ENCODE measurements at places on chromosomes 7 and 10.

DNA sequence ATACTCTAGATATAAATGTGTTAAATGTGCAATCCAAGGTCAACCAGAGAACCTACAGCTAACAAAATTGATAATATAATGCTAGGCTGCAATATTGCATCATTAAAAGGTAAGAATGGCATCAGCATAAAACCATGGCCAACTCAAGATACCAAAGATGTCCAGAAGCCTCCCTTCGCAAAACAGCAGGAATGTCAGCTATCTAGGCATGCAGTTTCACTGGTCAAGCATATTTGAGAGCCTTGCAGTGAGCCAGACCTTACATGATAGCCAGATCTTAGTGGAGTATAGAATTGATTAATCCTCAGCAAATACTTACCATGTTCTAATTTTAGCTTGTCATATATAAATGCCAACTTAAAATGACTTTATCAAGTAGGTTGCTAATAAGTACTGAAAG is 138.8 kb downstream of the ZEB1 start:
- no peak for DNase-seq

GRCh38 chr10:86346799-86347665 is 19.6 kb downstream of the GRID1 start:
- no peak for DNase-seq

GRCh38 chr10:34506786-34507185 is 308.3 kb downstream of the PARD3 start:
- DNase-seq: no peak

- no peak for DNase-seq
These were observed 7.0 kb upstream of the SERPINE1 start for GRCh38 chr7:101119876-101120275.

- DNase-seq: no peak
These were observed 273.9 kb downstream of the PAXIP1 start for GRCh38 chr7:154729056-154729455.

GRCh38 chr7:142739923-142740492 is 9.3 kb upstream of the PRSS1 start:
- peak; percentile 63 for DNase-seq

- DNase-seq: no peak
These were observed 12.0 kb downstream of the SFTPD start for GRCh38 chr10:79936625-79937615.

GRCh38 chr10:97999066-97999922 is 31.1 kb downstream of the CRTAC1 start:
- DNase-seq: no peak

GRCh38 chr10:70335246-70335613 is 47.2 kb downstream of the LRRC20 start:
- no peak for DNase-seq

DNA sequence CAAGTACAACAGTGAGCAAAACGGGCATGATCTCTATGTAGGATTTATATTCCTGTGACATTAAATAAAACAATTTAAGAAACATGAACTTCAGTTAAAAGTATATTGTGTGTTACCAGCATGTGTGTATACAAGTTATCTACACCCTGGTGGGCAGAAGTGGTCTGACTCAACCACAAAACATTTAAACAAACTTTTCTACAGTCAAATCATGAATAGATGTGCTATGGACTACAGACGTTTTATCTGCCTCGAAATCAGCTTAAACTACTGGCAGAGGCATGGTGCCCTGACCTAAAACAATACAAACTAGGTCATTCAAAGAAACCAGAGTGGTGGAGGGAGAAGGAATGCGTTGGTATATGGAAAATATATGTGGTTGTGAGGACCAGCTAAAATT is 3.6 kb downstream of the ARL3 start:
- DNase-seq: peak; percentile 56

- no peak for DNase-seq
These were observed 7.4 kb downstream of the PRPS1L1 start for GRCh38 chr7:18020138-18020715.

GRCh38 chr7:129315960-129316359 is 91.1 kb downstream of the AHCYL2 start:
- DNase-seq: no peak

- peak; percentile 50 for DNase-seq
These were observed 434 bp upstream of the PLEKHA8 start for GRCh38 chr7:30027740-30028215.

DNA sequence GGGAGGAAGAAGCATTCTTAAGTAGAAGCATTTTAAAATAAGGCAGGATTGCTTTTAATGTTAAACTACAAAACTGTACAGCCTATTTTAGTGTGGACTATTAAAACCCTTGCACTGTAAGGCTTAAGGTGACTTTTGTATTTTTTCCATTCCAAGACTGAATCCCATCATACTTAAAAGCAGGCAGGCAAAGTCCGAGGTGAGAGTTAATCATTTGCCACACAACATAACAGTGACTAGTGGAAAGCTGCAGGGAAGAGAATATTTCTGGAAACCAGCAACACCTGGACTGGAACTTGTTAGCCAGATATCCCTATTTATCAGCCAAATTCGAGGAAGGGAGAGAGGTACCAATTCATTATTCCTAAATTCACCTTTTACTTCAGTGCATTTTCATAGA is 3.5 kb downstream of the PRR15 start:
- DNase-seq: no peak

DNA sequence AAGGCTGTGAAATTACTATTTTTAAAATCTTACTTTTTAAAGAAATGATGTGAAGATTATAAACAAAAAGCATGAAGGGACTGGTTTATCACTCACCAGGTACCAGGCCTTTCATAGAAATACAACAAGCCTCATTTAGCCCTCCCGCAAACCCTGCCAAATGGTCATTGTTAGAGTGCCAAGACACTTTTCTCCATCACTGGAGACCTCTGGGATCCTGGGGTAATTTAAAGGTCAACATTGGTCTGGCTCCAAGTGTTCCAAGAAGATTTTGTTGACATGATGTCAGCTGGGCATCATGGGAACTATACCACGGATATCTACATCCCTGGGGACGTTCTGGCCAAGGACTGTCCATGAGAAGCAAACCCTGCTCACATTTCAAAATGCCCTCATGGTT is 138.0 kb upstream of the FRMD4A start:
- DNase-seq: no peak

DNA sequence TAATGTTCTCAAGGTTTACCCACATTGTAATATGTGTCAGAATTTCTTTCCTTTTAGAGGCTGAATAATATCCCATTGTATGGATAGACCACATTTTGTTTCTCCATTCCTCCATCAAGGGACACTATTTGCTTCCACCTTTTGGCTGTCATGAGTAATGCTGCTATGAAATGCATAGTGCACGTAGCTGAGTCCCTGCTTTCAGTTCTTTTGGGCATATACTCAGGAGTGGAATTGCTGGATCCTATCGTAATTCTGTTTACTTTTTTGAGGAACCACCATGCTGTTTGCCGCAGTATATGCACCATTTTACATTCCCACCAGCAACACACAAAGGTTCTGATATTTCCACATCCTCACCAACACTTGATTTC is 60.0 kb downstream of the PRF1 start:
- no peak for DNase-seq

GRCh38 chr10:86252556-86252955 is 114.0 kb downstream of the GRID1 start:
- no peak for DNase-seq

- DNase-seq: peak; percentile 45
These were observed 6.8 kb downstream of the FFAR4 start for GRCh38 chr10:93573051-93573909.

DNA sequence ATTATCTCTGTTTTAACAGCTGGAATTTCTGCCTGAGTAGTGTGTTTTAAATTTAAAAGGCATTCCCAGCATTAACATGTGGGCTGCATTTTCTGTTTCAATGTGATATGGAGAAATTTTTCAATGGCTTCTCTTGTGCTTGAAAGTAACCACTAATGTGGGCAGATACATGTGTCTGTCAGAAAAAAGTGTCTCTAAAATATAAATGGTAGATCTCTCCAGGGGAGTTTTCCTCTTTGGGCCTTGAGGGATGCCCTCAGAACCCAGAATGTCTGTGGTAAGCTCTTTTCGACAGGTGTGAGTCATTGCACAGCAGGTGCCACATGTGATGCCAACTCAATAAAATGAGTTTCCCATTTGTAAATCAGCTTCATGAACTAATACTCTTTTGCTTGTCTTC is 221.1 kb downstream of the SEMA3E start:
- no peak for DNase-seq

DNA sequence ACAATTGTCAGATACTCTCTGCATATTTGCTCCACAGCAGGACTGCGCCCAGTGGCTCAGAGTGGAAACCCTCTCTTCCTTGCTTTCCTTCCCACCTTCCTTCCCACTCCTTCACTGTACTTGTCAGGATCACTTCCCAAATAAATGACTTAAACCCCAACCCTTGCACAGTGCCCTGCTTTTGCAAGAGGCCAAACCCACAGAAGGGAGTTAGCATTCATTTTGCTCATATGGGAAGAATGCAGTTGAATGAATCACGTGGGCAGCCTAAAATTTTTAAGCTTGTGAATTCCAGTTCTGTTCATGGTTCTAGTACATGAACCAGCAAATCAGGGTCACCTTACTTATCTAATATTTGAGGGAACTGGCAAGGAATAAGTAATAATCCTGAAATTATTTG is 47.7 kb upstream of the SFMBT2 start:
- DNase-seq: no peak

GRCh38 chr10:58486821-58487220 is 25.9 kb upstream of the BICC1 start:
- DNase-seq: no peak

- DNase-seq: no peak
These were observed 341.7 kb downstream of the PRPF18 start for GRCh38 chr10:13928451-13928850.

- no peak for DNase-seq
These were observed 32.0 kb downstream of the ANTXRL start for GRCh38 chr10:46318799-46319198.

GRCh38 chr10:114504769-114505579 is 100.7 kb upstream of the AFAP1L2 start:
- DNase-seq: no peak

DNA sequence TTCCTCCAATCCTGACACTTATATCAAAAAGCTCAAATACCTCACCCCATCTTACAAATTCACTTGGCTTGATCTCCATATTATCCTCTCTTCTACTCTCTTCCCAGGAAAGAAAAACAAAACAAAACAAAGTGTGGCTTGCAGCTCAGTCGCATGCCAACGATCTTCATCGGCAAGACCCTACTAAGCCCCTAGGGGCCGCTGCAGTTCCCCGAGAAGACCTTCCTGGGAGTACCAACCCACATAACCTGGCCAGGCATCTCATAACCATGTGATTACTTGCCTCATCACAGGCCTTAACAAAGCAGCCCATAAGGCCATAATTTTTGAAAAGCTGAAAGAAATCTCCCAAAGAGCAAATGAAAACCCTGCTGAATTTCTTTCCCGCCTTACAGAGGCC is 103.7 kb downstream of the ZNF92 start:
- no peak for DNase-seq

DNA sequence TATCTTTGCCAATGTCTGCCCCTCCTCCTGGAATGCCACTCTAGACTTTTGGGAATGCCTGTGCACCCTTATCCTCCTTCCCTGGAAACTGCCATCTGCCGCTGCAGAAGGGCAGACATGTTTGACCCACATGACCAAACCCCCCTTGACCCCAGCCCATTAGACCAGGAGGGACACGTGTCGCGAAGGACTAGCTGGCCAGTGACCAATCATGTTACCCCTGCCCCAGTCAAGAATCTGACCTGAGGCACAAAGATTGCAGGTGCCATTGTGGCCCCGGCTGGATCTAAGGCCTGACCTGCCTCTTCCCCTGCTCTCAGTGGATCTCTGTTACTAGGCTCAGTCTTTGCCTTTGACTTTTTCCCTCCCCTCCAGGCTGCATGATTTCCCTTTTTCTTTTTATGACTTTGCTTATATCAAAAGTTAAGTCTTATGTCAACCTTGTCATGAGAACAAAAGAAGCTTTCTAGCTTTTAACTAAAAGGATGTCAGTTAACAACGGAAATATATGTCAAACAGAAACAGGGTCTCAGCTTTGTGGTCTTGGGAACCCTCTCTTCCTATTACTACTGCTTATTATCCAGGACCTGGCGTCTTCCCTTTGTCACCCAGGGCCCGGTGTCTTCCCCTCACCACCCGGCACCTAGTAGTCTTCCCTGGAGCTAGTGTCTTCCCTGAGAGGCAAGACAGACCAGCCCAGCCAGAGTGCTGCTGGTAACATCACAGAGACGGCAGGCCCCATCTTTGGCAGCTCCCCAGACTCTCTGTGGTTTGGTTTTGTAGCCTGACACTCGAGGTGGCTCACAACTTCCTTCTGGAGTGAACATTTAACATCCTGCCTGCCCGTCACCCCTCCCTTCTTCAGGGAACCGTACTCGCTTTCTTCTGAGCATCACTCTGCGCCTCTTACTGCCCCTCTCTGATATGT is 24.4 kb upstream of the PPIF start:
- DNase-seq: peak; percentile 88

GRCh38 chr10:122551450-122551849 is 9.1 kb upstream of the DMBT1 start:
- peak; percentile 41 for DNase-seq

DNA sequence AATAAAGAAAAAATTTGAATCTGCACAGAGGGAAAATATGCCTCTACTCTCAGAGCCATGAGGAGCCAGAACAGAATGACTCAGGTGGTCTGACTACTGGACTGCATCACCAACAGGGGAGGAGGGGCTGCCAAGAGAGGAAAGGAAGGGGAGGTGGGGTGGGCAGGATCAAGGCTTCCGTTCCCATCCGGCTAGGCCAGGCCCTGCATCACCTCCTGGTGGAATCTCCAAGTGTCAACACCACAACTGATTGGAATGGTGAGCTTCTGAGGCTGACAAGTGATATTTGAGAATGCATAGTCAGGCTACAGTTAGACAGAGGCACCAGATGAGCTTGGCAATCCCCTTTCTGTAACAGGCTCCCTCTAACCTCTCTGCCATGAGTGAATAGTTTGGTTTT is 10.4 kb upstream of the GPR26 start:
- DNase-seq: no peak

GRCh38 chr10:119438717-119439116 is 103.8 kb downstream of the RGS10 start:
- no peak for DNase-seq

DNA sequence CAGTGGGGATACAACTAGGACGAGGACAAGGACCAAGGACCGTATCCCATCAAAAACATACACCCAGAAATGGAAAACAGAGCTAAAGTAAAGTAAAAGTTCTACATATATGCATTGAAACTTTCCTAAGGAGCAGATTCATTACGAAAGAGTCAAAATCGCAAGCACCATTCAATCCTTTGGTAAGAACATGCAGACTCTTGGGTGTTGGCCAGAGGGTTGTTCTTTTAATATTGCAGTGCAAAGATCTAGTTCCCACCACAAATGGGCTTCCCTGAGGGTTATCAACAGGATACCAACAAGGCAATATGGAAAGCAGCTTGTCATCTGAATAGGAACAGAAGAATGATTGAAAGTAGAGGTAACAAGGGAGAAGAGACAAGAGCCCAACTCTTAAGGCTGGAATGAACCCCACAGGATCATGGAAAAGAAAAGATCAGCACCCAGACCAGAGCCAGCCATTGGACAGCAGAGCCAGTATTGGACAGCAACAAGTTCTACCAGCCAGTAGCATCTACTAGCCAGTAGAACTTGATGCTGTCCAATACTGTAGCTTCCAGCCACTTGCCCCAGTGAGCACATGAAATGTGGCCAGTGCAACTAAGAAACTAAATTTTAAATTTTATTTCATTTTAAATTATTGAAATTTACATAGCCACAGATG is 66.0 kb downstream of the OSBPL3 start:
- no peak for DNase-seq
